ENCODE measurements at places on chromosomes 12 and 14. TPM values are rescaled to one million over a fixed set of nuclear protein-coding genes. Genes with fewer than 3 reads are reported as not detected.

The DCN gene
- total RNA-seq = 0.57 TPM

The TPI1 gene
- total RNA-seq = 722 TPM

The GARIN6 gene
- not detected for total RNA-seq

The LAG3 gene
- 2.0 TPM for total RNA-seq

DNA sequence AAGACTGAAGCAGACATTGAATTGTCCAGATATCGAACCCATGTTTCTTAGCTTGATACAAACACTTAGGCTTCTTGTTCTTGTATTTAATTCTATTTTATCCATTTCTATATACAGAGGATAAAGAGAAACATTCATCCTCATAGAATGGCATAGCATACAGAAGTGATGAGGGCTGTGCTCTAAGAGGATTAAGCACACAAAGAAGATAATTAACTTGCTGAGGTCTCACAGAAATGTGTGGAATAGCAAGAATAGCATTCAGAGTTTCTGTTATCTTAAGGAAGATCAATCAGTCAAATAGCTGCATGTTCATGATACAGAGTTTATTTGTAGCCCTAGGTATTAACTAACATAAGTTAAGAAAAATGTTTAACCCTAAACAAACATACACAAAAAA is 27.3 kb upstream of the STRAP start:
- H3K27ac ChIP-seq = no peak overlapping the region
- H3K4me3 ChIP-seq = no peak overlapping the region
- H3K27me3 ChIP-seq = no peaks in the 10 kb centered on the region
- H3K36me3 ChIP-seq = no peaks in the 10 kb centered on the region
- no peak for DNase-seq

DNA sequence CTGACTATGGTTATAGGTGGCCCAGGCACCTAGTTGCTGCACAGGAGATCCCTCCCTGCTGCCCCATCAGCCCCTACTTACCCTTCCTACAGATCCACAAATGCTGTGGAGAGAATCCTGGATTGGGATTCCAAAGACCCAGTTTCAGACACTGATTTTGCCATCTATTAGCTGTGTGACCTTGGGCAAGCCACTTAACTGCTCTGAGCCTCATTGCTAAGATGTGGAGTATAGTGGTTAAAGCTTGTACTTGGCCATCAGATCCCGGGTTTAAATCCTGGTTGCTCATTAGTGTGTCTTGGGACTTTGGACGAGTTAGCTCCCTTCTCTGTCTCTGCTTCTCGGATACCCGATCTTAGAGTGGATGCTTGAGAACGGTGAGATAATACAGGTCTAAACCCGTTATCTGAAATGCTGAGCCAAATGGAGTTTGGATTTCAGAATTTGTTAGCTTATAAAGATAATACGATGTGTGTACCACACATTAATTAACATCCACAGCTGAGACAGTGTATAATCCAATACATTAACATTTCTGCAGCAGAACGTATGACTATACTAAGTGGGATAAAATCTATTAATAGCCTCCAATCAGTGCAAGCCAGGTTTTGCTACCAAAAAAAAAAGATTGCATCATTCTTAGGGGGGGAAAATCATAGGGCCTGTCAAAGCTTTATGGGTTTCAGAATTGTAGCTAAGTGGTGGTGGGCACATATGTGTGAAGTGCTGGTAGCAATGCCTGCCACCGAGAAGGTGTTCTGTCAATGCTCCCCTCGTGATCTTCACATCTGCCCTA is 16.0 kb downstream of the PROX2 start:
- H3K27ac ChIP-seq = no peak overlapping the region
- DNase-seq = no peak
- no peaks in the 10 kb centered on the region for H3K4me1 ChIP-seq
- H3K27me3 ChIP-seq = peaks cover 2% of the 10 kb centered on the region
